ENCODE measurements at places on chromosomes 2 and 18.

GRCh38 chr18:62505669-62506494 lies 16.9 kb upstream of the ZCCHC2 start:
- DNase-seq = peak; percentile 37

DNA sequence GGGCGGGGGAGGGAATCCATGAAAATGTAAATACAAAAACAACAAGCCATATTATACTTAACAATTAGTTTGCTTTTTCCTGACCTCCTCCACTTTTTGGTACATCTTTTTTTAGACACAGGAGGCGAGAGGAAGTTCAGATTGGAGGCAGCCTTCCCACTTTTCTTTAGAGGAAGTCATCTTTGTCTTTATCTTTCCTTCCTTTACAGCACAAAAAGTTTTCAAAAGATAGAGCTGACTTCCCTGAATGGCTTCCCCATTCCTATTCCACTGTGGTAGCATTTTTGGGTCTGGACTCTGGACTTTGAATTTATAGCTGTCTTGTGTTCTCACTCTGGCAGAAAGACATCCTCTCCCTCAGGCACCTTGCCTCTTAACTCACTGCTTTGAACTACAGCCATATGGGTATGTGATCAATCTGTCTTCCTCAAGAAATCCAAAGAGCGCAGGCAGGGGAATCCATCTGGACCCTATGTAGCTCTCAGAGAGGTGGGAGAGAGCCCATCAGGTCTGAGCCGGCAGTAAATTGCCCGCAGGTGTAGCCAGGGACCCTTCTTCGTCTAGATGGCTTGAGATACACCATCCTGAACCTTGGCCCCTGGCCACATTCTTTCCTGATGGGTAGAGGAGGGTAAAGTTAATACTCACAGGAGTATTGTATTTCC lies 101.9 kb downstream of the AQP4 start:
- DNase-seq = no peak

DNA sequence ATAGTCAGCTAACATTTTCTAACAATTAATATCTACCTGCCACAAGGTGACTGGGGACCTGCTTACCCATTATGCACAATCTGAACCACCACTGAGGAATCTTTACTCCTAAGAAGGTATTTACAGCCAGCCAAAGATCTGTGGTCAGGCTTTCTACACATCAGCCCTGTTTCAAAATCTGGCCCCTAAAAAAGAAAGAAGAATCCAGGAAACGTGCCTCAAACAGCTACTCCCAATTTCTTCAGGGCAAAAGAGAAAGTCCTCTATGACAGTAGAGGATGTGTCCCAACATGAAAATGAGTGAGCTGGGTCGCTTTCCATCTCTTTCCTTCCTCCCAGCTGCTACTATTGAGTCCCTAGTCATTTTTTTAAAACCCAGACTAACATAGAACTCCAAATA lies 79.5 kb downstream of the EPB41L3 start:
- DNase-seq = no peak

DNA sequence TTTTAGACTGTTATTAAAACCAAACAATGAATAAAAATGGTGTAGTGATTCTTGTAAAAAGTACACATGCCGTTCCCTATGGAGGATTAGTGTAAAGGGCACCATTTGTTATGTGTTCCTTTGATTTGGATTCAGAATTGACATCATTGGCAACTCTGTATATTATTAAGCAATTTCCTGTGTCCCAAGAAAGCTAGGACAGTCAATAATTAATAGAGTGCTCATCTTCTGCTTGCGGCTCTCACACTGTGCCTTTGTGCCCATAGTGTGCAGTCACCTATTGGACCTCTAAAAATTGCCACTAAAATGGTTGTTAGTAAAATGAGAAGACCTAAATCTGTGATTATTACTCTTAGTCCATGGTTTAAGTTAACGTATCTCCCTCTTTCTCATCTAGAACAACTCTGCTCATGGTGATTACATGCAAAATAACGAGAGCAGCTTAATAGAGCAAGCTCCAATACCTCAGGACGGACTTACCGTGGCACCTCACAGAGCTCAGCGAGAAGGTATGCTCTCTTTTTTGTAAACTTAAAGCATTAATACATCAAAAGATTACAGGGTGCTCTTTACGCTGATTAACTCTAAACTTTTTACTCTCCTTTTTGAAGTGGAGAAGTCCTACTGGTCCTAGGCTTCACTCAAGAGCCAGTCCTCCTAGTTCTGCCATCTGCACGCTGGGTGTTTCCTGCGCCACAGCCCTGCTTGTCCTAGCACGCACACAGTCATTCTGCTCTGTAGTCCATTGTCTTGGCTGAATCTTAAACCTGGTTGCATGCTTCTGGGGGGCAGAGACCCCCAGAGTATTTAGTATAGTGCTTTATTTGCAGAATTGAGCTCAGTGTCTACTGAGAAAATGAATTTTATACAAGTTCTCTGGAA lies 16.7 kb downstream of the ZCCHC2 start:
- no peak for DNase-seq

DNA sequence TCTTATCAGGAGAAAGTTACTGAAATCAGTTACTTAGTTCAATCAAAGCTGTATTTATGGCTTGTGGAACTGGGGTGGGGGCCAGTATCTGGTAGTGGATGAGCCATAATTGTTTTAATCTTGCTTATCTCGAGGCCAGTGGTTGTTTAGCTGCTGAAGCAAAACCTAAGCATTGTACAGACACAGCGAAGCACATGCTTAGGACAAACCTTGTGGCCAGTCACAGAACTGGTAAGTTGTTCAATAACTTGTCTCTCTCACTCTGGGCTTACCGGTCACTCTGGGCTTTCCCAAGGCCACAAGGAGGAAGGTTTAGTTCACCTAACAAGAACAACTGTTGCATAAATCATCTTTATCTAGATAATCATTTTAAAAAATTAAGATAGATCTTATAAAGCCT lies 296.6 kb upstream of the NETO1 start:
- no peak for DNase-seq

All from iris pigment epithelial cell (primary cell).